ENCODE measurements at places on chromosomes 1 and 21.

DNA sequence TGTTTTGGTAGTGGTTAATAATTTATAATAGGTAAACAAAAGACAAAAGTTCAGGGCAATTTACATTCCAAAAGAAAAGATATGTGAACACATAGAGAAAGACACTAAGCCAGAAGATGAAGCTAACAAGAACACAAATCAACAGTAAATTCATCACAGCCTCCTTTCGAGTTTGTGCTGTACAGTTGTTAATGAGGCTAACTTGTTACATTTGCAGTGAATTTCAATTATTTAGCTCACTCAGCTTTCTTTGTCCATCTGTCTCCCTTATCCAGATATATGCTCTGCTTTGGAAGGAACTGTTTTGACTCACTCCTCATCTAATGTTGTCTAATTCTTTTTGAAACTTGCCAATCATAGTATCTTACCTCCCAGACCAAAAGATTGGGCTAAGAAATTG is 423.3 kb upstream of the OLFM3 start:
- DNase-seq: no peak

DNA sequence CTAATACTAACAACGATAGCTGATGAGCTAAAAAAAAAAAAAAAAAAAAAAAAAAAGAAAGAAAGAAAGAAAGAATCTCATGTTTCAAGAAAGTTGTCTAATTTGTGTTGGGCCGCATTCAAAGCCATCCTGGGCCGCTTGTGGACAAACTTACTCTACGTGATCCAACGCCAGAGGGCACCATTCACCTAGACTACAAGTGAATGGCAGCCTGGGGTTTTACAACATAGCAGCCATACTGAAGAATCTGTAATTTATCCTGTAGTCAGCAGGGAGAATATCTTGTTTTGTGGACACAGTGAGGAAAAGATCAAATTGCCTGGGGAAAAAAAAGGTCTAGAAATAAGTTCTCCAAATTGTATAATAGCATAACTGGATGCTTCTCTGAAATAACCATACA is 47.0 kb downstream of the CYP2J2 start:
- no peak for DNase-seq

DNA sequence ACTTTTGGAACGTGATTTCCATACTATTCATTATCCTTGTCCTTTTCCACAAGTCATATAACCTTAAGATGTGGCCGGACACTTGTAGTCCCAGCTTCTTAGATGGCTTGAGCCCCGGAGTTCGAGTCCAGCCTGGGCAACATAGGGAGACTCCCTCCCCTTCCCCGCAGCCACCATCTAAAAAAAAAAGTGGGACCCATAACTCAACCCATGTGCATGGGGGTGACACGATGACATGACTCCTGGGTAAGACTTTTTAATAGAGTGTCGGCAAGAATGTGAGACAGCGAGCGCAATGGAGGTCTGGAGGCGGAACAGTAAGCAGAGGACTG is 25.7 kb downstream of the MIA3 start:
- no peak for DNase-seq

- no peak for DNase-seq
Measured at GRCh38 chr1:63329621-63330330, 7.4 kb downstream of the FOXD3 start.

- no peak for DNase-seq
Measured at GRCh38 chr1:96660051-96660450, 61.5 kb upstream of the PTBP2 start.

GRCh38 chr1:15148004-15148403 is 5.5 kb upstream of the TMEM51 start:
- DNase-seq: no peak

- no peak for DNase-seq
Measured at GRCh38 chr1:42004322-42004721, 85.6 kb upstream of the HIVEP3 start.

DNA sequence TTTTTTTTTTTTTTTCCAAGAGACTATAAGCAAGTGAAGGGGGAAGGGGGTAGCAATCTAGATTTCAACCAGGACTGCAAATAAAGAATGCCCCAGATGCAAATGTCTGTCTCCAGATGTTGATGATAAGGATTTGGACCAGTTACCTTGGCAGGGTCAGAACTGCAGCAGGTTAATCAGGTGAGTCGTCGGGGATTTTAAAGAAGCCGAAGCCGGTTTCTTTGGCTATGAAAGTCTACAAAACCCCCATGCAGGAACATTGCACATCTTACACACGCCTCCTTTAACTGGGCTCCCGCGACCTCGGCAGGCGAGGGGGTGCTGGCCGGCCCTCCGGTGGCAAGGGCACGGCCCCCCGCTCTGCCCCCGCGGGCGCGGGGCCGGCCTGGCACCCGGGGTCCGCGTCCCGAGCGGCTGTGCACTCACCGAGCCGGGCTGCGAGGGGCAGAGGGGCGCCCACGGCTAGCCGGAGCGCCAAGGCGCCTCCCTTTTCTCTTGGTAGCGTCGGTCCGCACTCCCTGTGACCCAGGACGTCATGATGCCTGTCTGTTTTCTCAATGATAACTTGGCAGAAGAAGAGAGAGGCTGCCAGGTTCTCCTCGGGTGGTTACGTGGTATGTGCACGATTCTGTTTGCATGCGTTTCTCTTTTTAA is 366.3 kb upstream of the ESRRG start:
- no peak for DNase-seq

- DNase-seq: no peak
Measured at GRCh38 chr1:154502066-154502743, at the start of the genes SHE and TDRD10. Gene SHE, minus strand, starts transcription at chr1:154502412. Its CDS starts 386 bp downstream, at chr1:154502026. Gene TDRD10, plus strand, starts transcription at chr1:154502219. Its CDS starts 4,685 bp downstream, at chr1:154506904.

- no peak for DNase-seq
Measured at GRCh38 chr1:46410156-46411009, 16.3 kb downstream of the FAAH start.

DNA sequence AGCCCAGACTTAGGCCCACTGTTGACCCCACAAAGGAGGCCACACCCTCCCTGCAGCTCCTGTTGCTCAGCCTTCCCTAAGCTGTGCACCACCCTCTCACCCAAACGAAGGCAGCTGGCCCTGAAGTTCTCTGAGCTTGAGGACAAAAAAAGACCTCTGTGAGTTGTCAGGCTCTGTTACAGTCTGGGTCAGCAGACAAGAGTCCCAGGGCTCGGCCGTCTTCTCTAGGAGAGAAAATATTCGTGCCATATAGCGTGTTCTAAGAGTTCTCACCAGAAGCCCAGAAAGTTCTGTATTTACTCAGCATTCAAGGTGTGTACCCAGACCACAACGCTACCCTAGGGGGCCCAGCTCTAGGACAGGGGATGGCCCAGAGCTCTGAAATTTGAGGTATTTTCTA is 25.5 kb upstream of the LYST start:
- DNase-seq: no peak

DNA sequence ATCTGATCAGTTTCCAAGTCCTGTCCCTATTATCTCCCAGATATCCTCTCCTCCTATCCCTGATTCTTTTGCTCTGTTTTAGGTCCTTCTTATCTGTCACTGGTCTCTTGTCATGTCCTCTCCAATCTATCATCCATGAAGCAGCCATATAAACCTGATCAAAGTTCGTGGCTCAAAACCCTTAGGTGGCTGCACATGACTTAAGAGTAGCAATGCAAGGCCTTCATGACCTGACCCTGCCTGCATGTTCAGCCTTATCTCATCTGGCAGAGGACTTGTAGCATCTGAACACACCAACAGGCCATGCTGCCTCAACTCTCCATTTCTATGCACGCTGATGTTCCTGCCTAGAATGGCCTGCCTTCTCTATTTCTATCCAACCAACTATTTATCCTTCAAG is 65.2 kb downstream of the NOS1AP start:
- DNase-seq: no peak

DNA sequence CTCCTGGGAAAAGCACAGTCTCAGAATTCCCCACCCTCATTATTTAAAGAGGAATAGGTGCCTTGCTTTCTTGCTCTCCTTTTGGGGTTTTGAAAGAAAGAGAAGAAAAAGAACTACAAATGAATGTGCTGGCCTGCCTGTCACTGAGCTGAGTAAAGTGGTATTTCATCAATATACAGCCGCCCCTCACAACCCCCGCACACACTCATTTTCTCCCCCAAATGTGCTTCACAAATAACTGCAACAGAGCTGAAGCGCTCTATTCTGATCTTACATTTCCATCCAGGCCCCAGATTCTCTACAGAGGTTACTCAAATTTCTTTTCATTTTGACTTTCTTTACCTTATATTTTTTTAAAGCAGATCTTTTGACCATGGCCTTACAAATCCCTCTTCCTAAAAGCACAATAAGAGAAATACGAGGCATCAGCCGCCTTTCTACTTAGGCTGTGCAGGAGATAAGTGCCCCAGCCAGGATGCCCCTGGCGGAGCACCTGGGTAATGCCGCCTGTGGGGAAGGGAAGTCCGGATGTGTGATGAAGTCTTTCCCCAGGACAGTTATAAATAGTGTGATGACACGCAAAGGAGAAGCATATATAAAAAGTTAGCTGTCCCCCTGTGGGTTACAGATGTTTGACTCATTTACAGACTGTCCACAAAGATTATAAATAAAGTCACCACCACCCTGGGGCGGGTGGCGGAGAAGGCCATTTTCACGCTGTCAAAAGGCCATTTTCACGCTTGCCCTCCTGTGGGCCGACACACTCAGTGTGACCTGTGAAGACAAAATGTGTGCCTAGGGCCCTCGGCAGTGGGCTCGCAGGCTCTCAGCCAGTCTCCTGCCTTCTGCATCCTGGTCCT is 6.5 kb downstream of the KCNN3 start:
- peak; percentile 93 for DNase-seq

- DNase-seq: no peak
Measured at GRCh38 chr1:62875676-62876075, 91.7 kb downstream of the ATG4C start.

- DNase-seq: no peak
Measured at GRCh38 chr1:243950166-243950565, 100.1 kb upstream of the AKT3 start.

DNA sequence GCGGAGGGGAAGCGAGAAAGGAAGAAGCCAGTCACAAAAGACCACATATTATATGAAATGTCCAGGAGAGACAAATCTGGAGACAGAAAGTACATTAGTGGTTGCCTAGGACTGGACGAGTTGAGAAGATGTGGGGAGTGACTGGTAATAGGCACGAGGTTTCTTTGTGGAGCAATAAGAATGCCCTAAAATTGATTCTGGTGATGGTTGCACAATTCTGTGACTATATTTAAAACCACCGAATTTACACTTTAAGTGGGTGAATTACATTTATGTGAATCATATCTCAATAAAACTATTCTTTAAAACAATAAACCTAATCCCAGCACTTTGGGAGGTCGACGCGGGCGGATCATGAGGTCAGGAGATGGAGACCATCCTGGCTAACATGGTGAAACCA is 63.1 kb downstream of the ZNF281 start:
- DNase-seq: peak; percentile 88

DNA sequence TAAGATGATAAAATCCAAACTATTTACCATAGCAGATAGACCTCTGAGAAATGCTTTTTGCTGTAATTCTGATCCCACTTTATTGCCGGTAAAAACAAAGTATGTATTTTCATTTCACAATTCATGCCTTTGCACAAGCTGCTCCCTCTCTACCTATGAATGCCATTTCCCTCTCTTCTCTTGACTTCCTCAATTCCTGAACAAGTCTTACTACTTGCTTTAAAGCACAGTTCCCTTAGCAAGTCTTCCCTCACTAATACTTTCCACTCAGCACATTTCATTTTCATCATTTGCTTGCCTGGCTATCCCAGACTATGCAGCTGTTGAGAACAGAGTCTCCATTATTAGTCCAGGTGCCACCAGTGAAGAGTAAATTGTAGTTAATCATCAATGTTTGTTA is 13.8 kb downstream of the GPATCH2 start:
- peak; percentile 50 for DNase-seq

DNA sequence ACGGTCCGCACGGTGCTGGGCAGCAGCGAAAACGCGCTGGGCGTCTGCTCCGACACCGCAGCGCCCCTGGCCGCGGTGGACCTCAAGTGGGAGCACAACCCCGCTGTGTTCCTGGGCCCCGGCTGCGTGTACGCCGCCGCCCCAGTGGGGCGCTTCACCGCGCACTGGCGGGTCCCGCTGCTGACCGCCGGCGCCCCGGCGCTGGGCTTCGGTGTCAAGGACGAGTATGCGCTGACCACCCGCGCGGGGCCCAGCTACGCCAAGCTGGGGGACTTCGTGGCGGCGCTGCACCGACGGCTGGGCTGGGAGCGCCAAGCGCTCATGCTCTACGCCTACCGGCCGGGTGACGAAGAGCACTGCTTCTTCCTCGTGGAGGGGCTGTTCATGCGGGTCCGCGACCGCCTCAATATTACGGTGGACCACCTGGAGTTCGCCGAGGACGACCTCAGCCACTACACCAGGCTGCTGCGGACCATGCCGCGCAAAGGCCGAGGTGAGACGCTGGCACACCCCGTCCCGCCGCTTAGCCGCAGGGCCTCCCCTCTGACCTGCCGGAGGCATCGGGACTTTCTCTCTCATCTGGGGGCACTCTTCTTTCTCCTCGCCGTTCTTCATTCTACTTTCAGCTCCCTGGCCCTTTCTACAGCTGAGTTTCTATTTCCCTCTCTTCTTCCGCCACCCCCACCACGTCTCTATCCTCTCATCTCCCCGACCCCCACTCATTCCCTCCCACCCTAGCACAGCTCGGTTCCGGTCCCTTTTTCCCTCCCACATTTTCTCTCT is 1.0 kb downstream of the NPR1 start:
- no peak for DNase-seq

DNA sequence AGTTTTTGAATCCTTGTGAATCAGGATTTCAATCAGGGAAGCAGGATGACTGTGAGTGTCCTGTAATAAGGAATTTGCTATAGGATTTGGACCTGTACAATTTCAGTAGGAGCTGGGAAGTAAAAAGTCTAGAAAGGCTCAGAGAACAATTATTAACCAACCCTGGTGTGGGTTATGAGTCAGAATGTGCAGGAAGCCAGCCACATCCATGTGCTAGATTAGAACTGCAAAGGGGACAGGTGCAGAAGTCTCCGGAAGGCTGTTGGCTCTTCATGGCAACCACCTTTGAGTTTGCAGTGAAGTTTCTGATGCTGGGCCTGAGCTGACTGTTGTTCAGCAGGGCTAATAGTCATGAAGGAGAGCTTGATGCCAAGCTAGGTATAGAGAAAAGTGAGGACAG is 70.7 kb downstream of the SPATA46 start:
- DNase-seq: no peak

GRCh38 chr1:19042675-19043578 is 86.5 kb upstream of the IFFO2 start:
- no peak for DNase-seq

DNA sequence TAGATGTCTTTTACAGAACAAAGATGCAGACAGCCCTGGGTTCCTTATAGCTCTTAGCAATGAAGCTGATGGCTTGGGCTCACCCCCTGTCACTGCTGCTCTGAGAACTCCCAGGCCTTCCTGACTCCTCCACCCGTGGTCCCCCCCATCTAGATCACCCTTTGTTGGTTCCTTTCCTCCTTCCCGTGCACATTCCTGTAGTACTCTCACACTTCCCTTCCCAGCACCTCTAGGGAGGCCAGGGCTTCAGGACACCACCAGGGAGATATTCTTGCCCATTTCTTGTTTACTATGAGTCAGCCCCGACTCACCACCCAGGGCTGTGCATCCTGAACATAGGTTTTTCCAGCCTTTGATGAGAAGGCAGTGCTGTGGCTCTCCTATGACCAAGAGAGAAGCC is 14.4 kb upstream of the NOS1AP start:
- no peak for DNase-seq

- no peak for DNase-seq
Measured at GRCh38 chr1:58402444-58402843, 144.1 kb downstream of the OMA1 start.

- no peak for DNase-seq
Measured at GRCh38 chr1:199223936-199224335, 585.1 kb downstream of the PTPRC start.

All from MV-4-11 (cell line).